Activated T-helper 2 cell treated with anti-CD3 and anti-CD28 coated beads, Interferon-gamma antibody, Interleukin-2, Interleukin-4, amounts not matched to agents 10 μg/mL and 5 μg/mL and 100 μg/mL, durations not matched to agents 14 hours and 24 hours and 36 hours (primary cell): ENCODE measurements at places on chromosomes 2 and 18. TPM values are rescaled to one million over a fixed set of nuclear protein-coding genes. Genes with fewer than 3 reads are reported as not detected.

DNA sequence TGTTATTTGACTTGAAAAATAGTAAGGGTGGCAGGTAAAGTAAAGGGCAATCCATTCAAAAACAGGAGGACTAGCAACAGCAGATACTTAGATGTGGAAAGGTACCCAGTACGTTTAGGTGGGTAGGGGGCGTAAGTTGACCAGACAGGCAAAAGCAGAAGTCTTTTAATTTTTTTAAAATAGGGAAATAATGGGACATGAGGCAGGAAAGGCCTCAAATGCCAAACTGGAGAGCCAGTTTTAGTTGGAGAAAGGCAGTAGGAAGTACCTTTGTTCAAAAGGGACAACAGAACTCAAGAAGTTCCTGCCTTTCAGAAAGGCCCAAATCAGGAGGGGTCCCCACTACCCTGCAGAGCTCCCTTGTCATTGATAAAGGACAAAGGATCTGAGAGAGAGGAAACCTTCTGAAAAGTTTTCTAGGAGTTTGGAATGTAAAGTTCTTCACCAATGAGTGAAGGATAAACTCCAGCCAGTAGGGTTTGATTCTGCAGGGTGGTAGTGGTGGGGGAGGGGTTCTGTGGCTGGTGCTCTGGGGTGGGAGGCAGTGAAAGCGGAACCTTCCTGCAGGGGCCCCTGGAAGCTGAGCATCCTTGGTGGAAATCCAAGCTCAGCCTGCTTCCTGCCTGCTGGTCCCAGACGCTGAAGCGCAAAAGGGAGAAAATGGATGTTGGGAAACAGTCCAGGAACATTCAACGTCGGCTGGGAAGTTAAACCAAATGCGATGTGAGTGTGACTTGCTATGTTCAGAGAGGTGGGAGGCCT, 40.1 kb downstream of the TMEM17 start:
- no peak for DNase-seq
- H3K4me3 ChIP-seq = no peak overlapping the region
- no peaks in the 10 kb centered on the region for H3K4me1 ChIP-seq
- no peak overlapping the region for H3K27ac ChIP-seq

- no peaks in the 10 kb centered on the region for H3K27me3 ChIP-seq
- no peaks in the 10 kb centered on the region for H3K4me1 ChIP-seq
- H3K4me3 ChIP-seq = no peak overlapping the region
- no peaks in the 10 kb centered on the region for H3K36me3 ChIP-seq
- no peak overlapping the region for H3K27ac ChIP-seq
Measured at GRCh38 chr2:18484625-18485024, 75.8 kb downstream of the RDH14 start.

- peaks cover 45% of the 10 kb centered on the region for H3K4me1 ChIP-seq
- no peak for DNase-seq
- H3K36me3 ChIP-seq = peaks cover 43% of the 10 kb centered on the region
- H3K27me3 ChIP-seq = no peaks in the 10 kb centered on the region
Measured at GRCh38 chr2:38751596-38752410, 642 bp upstream of the SRSF7 start.

DNA sequence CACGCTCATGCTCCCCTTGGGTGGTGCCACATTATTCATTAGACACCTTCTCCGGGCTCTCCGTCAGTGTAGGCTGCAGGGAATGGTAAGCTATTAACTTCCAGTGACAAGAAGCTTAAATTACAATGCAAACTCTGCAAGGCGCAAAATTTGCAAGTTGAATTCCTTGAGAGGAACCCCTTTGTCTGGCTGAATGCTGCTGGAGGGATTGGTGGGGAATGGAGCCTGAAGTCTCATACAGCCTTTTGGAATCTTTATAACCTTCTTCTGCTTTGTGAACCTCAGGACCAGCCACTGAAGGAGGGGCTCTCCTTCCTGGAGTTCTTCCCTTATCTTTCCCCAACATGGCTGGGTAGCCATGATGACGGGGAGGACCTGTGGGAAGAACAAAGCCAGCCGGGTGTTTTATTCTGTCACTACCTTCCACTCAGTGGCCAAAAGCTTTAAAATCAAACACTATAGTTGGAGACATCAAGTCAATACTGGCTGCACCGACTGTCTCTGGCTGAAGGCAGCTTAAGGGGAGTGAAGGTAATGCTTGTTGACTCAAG, 220.9 kb upstream of the EPHA4 start:
- H3K4me3 ChIP-seq = no peak overlapping the region
- DNase-seq = no peak
- H3K27ac ChIP-seq = no peak overlapping the region
- no peaks in the 10 kb centered on the region for H3K36me3 ChIP-seq
- H3K27me3 ChIP-seq = no peaks in the 10 kb centered on the region

- H3K4me1 ChIP-seq = no peaks in the 10 kb centered on the region
- no peaks in the 10 kb centered on the region for H3K36me3 ChIP-seq
- DNase-seq = no peak
Measured at GRCh38 chr2:50859110-50859509, 172.8 kb downstream of the NRXN1 start.

DNA sequence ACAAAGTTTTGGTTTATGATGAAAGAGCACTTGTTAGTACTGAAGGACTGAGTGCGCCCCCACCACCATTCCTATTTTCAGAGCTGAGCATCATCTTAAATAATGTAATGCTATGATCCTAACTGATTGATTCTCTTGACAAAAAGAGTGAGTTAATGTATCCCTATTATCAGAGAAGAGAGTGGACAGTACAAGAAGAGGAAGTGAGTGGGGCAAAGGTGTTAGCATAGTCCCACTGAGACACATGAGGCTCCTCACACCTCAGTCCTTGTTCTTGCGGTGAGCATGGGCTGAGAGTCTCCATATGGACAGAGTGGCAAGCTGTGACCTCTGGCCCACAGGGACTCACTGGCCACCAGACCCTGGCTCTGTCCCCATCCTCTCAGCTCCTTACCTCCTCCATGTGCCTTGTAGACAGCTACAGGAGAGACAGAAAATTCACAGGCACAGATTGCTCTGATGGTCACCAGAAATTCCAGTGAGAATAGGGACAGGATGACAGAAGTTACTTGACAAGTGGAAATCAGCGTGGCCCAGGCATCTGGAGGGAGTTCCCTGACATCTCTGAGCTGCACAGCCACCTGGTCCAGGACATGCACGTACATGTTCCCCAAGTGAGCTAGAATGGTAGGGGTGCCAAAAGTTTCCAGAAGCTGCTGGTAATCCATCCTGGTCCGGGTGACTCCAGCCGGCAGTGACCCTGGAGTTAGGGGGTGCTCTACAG, 32.6 kb downstream of the NAPG start:
- H3K27me3 ChIP-seq = no peaks in the 10 kb centered on the region
- H3K4me3 ChIP-seq = no peak overlapping the region
- no peak overlapping the region for H3K27ac ChIP-seq
- H3K36me3 ChIP-seq = peaks cover 26% of the 10 kb centered on the region
- DNase-seq = no peak
- peaks cover 6% of the 10 kb centered on the region for H3K4me1 ChIP-seq

DNA sequence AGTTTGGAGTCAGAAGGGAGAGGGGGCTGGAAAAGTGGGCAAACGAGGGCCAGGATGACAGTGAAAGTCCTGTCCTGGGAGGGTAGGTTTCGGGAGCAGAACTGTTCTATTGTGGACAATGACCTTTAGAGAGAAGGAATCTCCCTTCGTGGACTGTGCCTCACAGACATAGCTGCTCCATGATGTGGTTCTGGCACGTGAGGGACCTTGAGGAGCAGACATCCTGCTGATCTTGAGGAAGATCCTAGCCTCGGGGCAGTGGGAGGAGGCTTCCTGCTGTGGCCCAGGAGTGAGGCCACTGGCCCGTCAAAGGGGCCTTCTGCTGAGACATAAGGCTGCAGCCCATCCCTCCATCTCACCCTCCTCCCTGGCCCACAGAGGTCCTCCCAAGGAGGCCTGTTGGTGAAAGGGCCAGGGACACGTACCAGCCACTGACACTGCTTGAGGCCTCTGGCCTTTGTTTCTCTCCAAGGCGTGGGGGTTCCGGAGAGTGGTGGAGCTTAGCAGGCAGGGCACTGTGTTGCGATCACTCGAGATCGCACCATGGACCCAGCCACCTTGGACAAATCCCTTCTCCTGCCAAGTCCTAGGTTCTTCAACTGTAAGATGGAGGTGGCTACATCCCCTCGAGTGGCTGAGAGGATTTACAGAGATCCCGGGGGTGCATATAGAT, 167.2 kb downstream of the CELF4 start:
- H3K4me1 ChIP-seq = no peaks in the 10 kb centered on the region
- H3K36me3 ChIP-seq = no peaks in the 10 kb centered on the region
- DNase-seq = no peak

Gene IL37
- not detected in 2 replicates for total RNA-seq

Gene COLEC12
- total RNA-seq = not detected in 2 replicates

Gene ASTL
- total RNA-seq = 1.3 and 1.5 TPM in 2 replicates

Gene DCDC2C
- not detected in 2 replicates for total RNA-seq

Gene UPP2
- total RNA-seq = not detected in 2 replicates

Gene PDCD1
- 42.0 and 44.7 TPM in 2 replicates for total RNA-seq

Gene BMP10
- total RNA-seq = not detected in 2 replicates

Gene ZNF638
- 96.5 and 97.6 TPM in 2 replicates for total RNA-seq

Gene INHA
- total RNA-seq = not detected in 2 replicates

Gene CROCC2
- total RNA-seq = not detected in 2 replicates
